ENCODE measurements at places on chromosomes 13 and 19.
A peak's percentile ranks its signal among the peaks of the same experiment; 100 is the strongest.

- peak; percentile 65 for DNase-seq
Measured at GRCh38 chr19:35038623-35039512, 2.7 kb upstream of the HPN start.

- DNase-seq, result no peak
Measured at GRCh38 chr19:15114153-15114540, 6.9 kb downstream of the SYDE1 start.

GRCh38 chr13:23902975-23903905, 5.9 kb upstream of the C1QTNF9B start:
- DNase-seq, result no peak

DNA sequence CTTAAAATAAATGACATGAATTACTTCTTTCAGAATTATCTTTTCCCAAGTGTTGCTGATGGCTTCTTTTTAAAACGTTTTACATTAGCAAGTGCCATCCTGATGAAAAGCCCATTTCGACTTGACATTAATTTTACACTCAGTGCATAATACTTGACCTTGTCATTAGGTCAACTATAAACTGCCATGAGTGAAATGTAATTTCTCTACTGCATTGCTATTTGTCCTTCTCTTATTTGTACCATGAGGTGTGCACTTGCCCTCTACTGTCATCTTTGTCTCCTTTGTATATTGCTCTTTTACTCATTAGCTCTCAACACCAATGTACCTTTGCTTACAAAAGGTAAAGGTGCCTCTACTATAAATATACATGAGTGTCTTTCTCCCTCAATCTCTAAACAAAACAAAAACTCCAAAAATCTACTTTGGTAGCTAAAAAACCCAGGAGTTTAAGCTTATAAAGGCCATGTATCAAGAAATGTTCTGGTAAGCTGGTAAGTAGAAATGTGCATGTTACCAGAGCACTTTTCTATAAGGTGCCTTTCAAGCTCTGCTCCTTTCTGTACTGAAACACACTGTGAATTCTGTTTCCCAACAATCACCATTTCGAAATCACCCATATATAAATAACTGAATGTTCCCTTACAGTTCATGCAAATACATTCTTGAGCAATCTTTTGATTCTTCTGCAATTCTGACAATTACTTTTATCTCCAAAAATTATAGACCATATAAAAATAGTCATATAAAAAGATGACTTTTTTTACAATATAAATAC, 351.4 kb downstream of the SLITRK5 start:
- no peak for DNase-seq

- peak; percentile 15 for DNase-seq
Measured at GRCh38 chr19:30406220-30407067, 34.3 kb downstream of the ZNF536 start.

- DNase-seq, result no peak
Measured at GRCh38 chr13:35483761-35484160, 7.3 kb upstream of the MAB21L1 start.

GRCh38 chr13:79427265-79427664, 21.2 kb upstream of the RBM26 start:
- DNase-seq, result no peak

GRCh38 chr13:76512721-76513145, 373.5 kb downstream of the KCTD12 start:
- no peak for DNase-seq

DNA sequence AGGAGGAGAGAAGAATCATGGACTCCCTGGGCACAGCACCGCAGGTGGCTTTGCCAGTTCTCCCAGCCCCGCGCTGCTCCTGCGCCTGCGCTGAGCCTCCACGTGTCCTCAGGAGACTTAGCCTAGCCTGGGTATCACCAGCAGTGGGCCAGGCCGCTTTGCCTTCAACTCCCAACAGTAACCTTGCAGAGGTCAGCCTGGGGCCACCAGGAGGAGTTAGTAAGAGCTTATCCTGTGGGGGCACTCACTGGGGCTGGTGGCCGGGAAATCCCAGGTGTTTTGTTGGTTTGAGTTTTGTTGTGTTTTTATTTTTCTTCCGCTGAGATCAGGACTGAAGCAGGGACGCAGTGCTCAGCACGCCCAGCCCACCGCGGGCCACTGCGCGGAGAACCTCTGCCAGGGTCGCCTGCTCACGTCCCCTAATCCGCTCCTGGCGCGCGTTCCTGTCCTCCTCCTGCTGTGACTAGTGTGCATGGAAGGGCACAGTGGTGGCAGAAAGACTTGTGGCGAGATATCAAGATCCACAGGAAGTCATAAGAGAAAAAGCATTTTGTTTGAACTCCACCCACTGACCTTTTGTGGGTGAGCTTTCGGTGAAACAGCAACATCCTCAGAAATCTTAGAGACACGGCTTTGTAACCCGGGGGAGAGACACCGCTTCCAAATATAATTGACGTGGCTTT, 207.4 kb upstream of the RFC3 start:
- peak; percentile 73 for DNase-seq

GRCh38 chr13:102322211-102322610, 79.6 kb downstream of the FGF14 start:
- no peak for DNase-seq

GRCh38 chr13:111252446-111253364, 67.7 kb upstream of the TEX29 start:
- DNase-seq, result no peak

DNA sequence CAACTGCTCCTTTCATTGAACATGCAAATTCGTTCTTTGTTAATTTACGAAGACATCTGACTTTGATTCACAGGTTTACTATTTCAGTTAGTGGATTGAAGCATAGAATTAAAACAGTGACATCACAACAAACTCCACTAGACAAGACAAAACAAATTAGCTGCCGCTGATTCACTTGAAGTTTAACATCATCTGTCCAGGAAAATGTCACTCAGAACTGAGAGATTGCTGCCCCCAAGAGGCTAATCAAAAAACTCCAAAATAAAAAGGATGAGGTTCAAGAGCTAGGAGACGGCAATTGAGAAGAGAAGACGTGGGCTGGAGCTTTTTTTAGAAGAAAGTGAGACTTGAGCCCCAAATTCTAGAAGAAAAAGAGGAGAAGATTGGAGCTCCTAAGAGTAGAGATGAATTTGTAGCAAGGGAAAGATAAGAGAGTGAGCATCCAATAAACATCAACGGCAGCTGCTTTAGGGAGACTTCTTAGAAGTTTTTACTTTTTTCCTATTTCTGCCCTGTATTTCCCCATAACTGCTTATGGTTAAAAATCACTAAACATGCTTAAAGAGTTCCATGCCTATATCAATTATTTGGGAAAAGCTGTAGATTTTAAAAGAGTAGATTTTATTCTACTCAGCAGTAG, 40.8 kb upstream of the TPP2 start:
- peak; percentile 64 for DNase-seq

DNA sequence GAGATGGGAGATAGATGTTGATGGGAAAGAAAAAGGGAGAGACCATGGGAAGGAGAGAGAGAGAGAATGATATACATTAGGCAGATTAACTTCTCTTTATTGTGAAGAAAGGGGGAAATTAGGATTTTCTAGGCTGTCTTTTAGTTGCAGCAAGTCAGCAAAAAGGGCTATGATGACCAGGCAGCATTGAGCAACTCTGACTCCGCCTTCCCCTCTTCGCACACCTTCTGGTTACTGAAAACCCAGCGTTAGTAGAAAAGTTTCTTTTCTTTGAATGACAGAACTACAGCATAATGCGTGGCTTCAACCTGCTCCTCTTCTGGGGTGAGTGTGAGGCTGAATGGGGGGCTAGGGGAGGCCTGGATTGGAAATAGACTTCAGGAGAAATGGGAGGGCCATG, at the start of gene ADGRE1:
TSS of gene ADGRE1 (plus strand) at position 264 of the 400 bp plus-strand sequence. CDS start at position 294, 30 bp downstream.
- no peak for DNase-seq

GRCh38 chr19:30924670-30925069, 424.6 kb downstream of the TSHZ3 start:
- no peak for DNase-seq

- no peak for DNase-seq
Measured at GRCh38 chr19:46772170-46773017, 16.0 kb downstream of the SLC1A5 start.

DNA sequence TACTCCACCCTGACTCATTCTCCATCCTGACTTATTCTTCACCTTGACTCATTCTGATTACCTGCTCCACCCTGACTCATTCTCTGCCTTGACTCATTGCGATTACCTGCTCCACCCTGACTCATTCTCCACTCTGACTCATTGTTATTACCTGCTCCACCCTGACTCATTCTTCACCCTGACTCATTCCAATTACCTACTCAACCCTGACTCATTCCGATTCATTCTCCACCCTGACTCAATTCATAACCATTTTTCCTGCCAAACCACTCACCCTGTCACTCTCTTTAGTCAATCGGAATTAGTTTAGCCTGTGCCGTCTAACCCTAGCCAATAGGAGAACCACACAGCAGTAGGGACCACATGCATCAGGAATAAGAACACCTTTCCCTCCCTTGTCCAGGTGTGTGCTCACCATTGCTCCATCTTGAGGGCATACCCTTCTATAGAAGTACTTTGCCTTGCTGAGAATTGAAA, 1227.4 kb upstream of the PCDH20 start:
- no peak for DNase-seq

- no peak for DNase-seq
Measured at GRCh38 chr13:44132710-44133109, 240.9 kb upstream of the SERP2 start.

DNA sequence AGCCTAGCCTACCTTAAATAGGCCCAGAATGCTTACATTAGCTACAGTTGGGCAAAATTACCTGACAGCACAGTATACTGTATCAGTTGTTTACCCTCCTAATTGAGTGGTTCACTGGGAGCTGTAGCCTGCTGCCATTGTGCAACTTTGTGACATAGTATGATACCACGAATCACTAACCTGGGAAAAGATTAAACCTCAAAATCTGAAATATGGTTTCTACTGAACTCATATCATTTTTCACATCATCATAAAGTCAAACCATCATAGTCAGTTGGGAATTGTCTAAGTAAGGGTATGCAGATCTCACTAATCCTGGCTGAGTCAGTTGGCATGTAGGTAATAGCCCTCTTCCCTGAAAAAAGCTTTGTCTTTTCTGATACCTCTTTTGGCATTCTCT, 9.2 kb downstream of the PAN3 start:
- DNase-seq, result no peak

GRCh38 chr13:70523622-70524021, 415.4 kb upstream of the KLHL1 start:
- DNase-seq, result no peak

GRCh38 chr19:48804496-48804895, 6.3 kb downstream of the BCAT2 start:
- no peak for DNase-seq

DNA sequence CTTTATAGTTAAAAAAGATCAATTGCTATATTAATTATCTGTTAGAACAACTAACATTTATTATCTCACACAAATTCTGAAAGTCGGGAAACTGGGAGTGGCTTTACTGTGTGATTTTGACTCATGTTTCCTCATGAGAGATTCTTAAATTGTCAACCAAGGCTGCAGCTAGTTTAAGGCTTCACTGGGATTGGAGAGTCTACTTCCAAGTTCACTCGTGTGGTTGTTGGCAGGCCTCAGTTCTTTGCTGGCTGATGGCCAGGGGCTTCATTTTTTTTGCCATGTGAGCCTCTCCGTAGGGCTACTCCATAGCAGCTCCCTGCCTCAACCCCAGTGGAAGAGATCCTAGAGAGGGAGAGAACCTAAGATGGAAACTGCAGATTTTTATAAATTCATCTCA, 24.5 kb upstream of the LPAR6 start:
- DNase-seq, result no peak

DNA sequence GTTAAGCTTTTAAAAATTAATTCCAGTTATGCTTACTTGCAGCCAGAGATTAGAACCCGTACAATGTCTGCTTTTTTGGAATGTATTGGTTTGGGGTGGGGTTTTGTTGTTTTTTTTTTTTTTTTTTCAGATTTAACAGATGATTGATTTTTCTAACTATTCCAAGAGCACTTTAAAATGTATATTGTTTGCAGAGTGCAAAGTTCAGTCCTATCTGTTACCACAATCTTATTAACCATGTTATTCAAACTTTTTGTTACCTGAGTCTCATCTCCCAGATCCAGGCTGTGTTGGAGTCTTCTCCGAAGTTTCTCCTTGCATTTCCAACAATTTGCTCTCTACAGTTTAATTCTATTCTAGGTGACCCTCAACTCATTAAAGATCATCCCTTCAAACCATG, 91.3 kb downstream of the INSR start:
- no peak for DNase-seq

DNA sequence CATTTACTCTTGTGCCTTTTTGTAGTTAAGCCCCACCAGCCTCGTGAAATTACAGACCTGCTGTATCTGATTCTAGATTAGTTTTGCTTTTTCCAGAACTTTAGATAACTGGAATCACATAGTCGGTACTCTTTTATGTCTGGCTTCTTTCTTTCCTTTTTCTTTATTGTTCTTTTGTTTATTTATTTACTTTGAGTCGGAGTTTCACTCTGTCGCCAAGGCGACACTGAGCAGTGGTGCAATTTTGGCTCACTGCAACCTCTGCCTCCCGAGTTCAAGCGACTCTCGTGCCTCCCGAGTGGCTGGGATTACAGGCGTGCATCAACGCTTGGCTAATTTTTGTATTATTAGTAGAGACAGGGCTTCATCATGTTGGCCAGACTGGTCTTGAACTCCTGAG, 6.0 kb upstream of the NCCRP1 start:
- DNase-seq, result no peak
